ENCODE measurements at places on chromosomes 16 and 17. TPM values are rescaled to one million over a fixed set of nuclear protein-coding genes. Genes with fewer than 3 reads are reported as not detected.

DNA sequence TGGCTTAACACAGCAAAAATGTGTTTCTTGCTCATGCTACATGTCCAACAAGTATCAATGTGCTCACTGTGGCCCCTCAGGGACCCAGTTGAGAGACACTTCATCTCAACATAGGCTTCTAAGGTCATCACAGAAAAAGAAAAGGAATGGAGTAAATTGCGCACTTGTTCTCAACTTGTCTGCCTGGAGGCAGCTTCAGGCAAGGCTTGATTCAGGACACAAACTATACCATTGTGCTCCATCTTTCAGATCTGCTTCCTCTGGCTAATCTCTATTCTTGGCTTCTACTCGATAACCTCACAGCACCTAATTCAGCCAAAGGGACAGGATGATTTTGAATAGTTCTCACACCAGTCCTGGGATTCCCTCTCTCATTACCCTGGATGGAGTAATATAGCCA, 35.6 kb downstream of the HS3ST2 start:
- DNase-seq, result no peak

DNA sequence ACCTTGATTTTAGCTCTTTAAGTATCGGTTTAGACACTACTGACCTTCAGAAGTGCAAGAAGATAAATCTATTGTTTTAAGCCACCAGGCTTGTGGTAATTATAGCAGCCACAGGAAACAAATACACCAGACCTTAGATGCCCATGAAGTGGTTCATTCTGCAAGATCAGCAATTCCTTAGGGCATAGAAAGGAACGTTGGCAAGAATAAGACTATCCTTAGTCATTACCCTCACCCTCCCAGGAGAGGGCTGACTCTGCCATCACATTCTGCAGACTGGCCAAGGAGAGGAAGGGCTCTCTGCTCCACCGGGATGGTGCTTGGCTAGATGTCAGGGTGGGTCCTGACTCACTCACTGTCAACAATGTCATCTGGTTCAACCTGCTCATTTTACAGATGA, 14.1 kb upstream of the NDEL1 start:
- no peak for DNase-seq

DNA sequence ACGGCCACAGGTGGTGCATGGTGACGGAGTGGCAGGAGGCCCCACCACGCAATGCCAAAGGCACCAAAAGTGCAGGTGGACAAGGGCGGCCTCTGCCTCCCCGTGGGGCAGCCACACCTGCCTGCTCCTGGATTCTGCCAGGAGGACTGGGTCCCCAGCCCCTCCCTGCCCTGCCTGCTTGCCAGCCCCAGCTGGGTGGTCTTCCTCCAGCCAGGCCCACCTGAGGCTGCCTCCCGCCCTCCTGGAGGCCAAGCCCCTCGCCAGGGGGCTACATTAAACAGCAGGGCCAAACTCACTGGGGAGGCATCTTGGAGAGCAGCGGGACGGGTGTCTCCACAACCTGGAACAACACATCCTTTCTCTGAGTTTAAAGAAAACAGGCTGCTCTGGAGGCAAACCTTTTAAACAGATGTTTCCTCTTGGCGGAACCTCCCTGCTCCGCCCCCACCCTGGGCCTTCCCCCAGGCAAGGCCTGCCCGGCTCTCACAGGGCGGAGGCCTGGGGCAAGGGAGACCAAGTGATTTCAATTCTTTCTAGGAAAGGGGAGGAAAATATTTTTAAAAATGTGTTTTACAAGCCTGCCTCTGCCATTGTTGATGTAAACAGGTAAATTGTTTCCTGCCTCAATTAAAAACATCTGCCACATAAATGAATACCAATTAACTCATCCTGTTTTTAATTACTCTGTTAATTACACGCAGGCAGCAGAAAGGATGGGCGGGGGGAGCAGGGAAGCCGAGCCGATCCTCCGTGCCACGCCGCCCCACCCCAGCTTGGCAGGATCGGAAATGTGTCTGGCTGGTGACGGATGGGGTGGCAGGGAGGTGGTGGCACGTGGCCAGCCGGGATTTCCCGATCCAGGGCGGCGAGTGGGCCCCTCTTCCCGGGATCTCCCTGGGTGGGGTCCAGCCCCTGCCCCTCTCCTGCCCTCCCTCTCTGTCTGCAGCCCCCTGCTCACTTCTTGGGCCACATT, 54.4 kb upstream of the PABPN1L start:
- DNase-seq, result peak; percentile 86

Gene PRR35
- total RNA-seq, result not detected
